ENCODE measurements at places on chromosomes 5 and 9.

DNA sequence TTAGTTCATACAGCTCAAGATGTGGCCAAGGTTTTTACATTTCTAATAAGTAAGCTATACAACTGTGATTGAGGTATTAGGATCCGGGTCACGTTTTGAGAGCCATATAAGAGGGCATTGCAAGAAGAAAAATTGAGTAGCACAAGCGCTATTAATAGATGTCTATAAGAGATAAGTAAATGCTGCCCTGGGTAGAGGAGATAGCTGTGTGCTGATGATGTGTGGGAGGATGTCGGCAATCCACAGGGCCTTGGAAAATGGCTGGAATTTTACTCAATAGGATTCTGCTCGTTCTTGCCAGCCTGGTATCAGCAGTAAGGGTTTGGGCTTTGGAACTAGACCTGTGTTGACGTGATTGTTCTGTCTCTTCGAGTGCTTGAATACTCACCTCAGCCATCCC lies 41.6 kb downstream of the CSF1R start:
- DNase-seq, result no peak

DNA sequence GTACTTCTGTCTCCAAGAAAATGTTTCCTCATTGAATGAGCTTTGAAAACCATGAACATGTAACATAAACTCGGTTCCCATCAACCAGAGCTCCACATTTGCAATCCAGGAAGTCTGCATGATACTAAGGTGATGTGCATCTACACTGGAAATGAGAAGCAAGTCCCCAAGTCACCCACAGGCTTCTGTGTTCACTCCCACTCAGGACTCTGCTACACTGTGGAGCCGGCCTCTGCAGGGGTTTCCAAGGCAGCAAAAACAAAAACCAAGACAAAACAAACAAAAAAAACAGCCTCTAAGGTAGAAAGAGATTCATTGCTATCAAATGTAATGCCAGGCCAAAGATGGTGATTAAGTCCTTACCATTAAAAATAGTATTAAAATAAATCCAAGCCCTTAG lies 593.7 kb downstream of the IRX1 start:
- no peak for DNase-seq

GRCh38 chr5:79011219-79011836 lies 26.2 kb upstream of the ARSB start:
- DNase-seq, result no peak

DNA sequence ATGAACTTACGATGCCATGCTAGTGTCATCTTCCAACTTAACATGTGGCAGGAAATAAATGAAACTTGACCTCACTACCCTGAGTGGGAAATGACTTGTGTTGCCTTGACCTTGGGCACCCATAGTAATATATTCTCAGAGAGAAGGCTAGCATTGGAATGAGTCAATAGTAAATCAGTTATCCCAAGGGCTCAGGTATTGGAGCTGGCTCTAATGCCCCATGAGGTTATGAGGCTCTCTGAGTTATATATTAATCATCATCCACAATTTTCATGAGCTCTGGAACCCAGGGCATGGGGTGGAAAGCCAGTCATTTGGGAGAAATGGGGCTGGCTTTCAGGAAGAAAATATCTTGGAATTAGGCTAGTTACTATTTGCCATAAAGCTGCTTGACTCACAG lies 42.4 kb upstream of the SMIM32 start:
- no peak for DNase-seq

DNA sequence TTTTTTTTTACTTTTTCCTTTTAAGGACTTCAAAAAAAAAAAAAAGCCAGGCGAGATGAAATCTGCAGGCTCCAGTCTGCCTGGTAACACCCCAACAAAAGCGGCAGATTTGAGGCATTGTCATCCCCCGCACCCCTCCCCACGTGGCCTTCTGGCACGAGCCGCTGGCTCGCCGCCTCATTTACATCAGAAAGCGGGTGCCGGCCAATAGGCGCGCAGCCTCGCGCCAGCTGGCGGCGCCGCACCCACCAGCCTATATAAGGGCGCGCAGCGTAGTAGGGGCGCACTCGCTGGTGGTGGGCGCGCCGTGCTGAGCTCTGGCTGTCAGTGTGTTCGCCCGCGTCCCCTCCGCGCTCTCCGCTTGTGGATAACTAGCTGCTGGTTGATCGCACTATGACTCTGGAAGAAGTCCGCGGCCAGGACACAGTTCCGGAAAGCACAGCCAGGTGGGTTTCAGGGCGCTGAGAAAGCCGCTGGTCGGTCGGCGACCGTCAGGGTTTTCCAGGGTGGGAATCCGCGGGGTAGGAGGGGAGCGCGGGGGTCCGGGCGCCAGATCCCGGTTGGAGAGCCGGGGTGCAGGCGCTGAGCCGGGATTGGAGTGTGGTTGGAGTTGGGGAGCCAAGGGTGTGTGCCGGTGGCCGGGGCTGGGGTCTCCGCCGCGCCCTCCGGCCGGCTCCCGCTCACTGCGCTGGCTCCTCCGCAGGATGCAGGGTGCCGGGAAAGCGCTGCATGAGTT lies at the start of gene GADD45G:
GADD45G (plus strand) TSS at position 284 of the 736 bp plus-strand sequence; CDS start at position 394, 110 bp downstream.
- DNase-seq, result peak; percentile 84

DNA sequence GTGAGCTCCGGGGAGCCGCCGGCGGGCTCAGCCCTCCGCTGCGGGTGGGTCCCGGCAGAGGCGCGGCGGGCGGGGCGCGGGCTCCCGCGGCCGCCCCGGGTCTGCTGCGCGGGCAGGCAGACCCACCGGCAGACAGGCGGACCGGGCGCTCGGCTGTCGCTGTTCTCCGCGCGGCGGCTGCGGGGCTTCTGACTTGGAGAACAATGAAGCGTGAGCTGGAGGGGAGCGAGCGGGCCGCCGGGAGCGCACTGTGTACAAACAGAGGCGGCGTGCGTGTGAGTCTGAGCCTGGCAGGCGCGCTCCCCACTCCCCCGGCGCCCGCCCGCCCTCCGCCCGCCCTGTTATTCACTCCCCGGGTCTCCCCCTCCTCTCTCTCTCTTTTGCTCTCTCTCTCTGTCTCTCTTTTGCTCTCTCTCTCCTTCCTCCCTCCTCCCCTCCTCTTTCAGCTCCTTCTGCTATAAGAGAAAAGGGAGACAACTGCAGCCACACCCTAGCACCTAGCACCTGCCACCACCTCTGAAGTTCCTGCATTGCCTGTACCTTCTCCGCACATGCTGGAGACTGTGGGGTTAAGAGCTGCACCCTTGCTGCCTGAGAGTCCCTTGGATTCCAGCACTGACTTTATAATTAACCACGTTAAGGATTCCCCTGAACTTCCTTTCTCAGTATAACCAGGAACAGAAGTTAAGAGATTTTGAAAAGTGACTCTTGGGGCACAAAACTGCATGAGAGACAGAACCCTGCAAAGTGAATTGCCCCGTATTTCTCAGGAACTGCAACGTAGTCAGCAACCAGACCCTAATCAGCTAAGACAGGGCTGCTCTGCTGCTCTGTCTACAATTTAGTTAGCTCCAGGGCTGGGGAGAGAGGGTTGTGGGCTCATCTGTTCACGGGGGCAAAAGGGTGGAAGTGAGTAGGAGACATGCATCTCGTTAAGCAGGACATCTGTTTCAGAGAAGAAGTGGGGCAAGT lies at the start of gene EDIL3:
EDIL3 (minus strand) TSS at position 277 of the 972 bp plus-strand sequence. CDS start 506 bp downstream, outside the sequence.
- DNase-seq, result peak; percentile 28

GRCh38 chr5:51384281-51384840 lies 1.1 kb downstream of the ISL1 start:
- DNase-seq, result no peak

- DNase-seq, result no peak
These were observed 41.3 kb upstream of the ROPN1L start for GRCh38 chr5:10400411-10400810.

- DNase-seq, result no peak
These were observed 1930.5 kb downstream of the EFNA5 start for GRCh38 chr5:105740242-105740641.

- no peak for DNase-seq
These were observed 39.3 kb upstream of the TDRD7 start for GRCh38 chr9:97372580-97372979.

- DNase-seq, result peak; percentile 98
These were observed 12.7 kb downstream of the CSF2 start for GRCh38 chr5:132086277-132086794.

GRCh38 chr5:75243510-75243909 lies 6.8 kb upstream of the ANKRD31 start:
- no peak for DNase-seq

- no peak for DNase-seq
These were observed 9.7 kb upstream of the TGFBI start for GRCh38 chr5:136018814-136019783.
